ENCODE measurements at places on chromosomes 2 and 18. TPM values are rescaled to one million over a fixed set of nuclear protein-coding genes. Genes with fewer than 3 reads are reported as not detected.

DNA sequence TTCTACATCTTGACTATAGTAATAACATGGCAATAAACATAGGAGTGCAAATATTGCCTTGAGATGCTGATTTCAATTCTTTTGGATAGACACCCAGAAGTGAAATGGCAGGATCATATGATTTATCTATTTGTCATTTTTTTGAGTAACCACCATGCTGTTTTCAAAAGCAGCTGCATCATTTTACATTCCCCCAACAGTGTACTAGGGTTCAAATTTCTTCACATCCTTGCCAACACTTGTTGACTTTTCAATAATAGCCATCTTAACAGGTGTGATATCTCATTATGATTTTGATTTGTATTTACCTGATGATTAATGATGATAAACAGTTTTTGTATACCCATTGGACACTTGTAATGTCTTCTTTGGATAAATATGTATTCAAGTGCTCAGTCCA, 90.8 kb downstream of the STRADB start:
- no peaks in the 10 kb centered on the region for H3K4me1 ChIP-seq
- no peaks in the 10 kb centered on the region for H3K36me3 ChIP-seq
- no peaks in the 10 kb centered on the region for H3K27me3 ChIP-seq

The GYPC gene
- 7.1 TPM for total RNA-seq

GRCh38 chr18:65988972-65989371, 238.2 kb downstream of the CDH7 start:
- no peak for DNase-seq
- H3K36me3 ChIP-seq, result no peaks in the 10 kb centered on the region
- H3K27me3 ChIP-seq, result no peaks in the 10 kb centered on the region
- H3K27ac ChIP-seq, result no peak overlapping the region
- no peak overlapping the region for H3K4me3 ChIP-seq

The DSEL gene
- 0.72 TPM for total RNA-seq

The GPR155 gene
- 1.3 TPM for total RNA-seq

The ARHGAP28 gene
- total RNA-seq, result 2.9 TPM

DNA sequence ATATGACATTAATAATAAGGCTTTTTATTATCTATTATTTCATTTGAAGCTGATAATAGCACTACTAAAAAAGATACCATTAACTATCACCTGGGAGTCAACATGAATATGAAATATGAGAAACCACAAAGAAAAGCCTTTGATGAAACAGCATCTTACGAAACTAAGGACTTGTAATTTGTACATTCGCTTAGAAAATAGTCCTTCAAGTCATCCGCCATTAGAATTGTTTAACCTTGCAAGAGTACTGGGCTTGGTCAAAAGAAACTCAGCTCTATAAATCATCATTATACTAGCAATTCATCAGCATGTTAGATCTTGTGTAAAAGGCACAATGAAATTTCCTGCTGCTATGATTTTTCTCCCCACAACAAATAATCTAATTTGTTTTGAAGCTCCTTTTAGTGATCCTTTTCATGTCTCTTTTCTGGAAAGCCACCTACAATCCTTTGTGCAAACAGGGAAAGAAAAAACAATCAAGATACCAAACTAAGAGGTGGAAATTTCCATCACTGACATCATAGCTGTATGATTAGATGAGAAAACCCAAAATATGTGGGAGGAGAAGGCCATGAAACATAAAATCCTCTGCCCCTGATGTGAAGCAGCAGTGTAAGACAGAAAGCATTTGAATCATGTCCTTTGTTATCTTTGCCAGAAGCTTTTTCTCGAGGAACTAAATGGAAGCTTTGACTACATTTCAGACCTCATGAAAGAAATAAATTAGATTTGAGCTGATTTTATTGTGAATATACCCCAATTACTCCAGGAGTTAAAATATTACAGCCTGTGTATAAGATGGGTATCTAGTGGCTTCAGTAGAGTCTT, 31.2 kb downstream of the SCN9A start:
- DNase-seq, result no peak
- H3K4me1 ChIP-seq, result no peaks in the 10 kb centered on the region
- no peak overlapping the region for H3K4me3 ChIP-seq
- H3K27ac ChIP-seq, result no peak overlapping the region
- no peaks in the 10 kb centered on the region for H3K36me3 ChIP-seq

The RAMP1 gene
- total RNA-seq, result 2.7 TPM

The C2orf15 gene
- 3.1 TPM for total RNA-seq

DNA sequence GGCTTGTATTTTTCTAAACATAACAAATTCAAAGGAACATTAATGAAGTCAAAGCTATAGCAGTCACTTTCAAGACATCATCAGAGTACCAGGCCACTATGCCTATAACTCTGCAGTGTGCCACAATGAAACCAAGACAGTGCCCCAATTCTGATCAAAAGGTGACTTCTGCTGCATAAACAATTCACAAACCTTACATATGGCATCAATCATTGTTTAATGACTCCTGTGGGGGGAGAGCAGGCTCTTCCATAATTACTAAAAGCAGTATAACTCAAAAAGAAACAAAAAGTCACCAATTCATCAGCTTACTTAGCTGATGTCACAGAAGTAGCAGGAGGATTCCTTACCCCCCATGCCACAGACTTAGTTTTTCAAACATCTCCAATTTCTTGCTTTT, 15.5 kb downstream of the LPIN2 start:
- H3K4me1 ChIP-seq, result peaks cover 8% of the 10 kb centered on the region
- no peak for DNase-seq
- H3K27ac ChIP-seq, result peak overlapping the region; percentile 9
- H3K36me3 ChIP-seq, result no peaks in the 10 kb centered on the region
- H3K4me3 ChIP-seq, result no peak overlapping the region

DNA sequence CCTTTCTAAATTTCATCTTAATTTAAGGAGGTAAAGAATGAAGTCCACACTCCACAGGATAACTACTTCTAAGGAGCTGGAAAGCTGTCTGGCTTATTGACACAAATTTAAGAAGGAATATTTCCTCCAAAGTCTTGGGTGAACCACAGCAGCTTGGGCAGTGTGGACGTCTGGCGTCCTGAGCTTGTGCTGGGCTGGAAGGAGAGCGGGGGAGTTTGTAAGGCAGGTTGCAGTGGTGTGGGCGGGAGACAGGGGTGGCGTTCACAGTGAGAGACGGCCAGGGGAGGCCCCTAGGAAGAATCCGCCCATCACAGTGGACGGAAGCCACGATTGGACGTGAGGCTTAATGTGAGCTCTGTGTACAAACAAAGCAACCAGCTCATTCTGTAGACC, 25.7 kb downstream of the ADI1 start:
- H3K36me3 ChIP-seq, result peaks cover 7% of the 10 kb centered on the region
- no peaks in the 10 kb centered on the region for H3K27me3 ChIP-seq
- no peak overlapping the region for H3K4me3 ChIP-seq
- peak; percentile 38 for DNase-seq
- H3K4me1 ChIP-seq, result no peaks in the 10 kb centered on the region

DNA sequence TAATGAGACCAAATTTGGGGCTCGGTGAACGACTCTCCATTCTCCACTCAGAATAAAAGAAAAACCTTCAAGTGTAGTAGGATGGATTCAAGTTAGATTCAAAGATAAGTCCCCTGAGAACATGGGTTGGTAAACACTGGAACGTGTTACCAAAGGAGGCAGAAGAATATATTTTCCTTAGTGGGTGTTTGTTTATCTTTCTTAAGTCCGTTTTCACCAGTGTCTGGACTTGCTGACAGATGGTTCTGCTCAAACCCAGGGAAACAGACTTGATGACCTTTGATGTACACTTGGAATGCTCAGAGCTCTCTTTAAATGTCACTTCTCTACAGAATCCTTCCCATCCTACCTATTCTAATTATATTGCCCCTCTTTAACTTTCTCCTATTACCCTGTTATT, 310.3 kb upstream of the ZNF521 start:
- no peaks in the 10 kb centered on the region for H3K27me3 ChIP-seq
- no peaks in the 10 kb centered on the region for H3K36me3 ChIP-seq
- H3K27ac ChIP-seq, result no peak overlapping the region
- H3K4me1 ChIP-seq, result no peaks in the 10 kb centered on the region
- no peak overlapping the region for H3K4me3 ChIP-seq

The NEB gene
- 0.89 TPM for total RNA-seq

GRCh38 chr2:65130664-65131175, 814 bp upstream of the RAB1A start:
- no peak for DNase-seq
- no peaks in the 10 kb centered on the region for H3K27me3 ChIP-seq
- H3K27ac ChIP-seq, result peak overlapping the region; percentile 83
- no peaks in the 10 kb centered on the region for H3K4me1 ChIP-seq
- H3K4me3 ChIP-seq, result peak overlapping the region; percentile 46

DNA sequence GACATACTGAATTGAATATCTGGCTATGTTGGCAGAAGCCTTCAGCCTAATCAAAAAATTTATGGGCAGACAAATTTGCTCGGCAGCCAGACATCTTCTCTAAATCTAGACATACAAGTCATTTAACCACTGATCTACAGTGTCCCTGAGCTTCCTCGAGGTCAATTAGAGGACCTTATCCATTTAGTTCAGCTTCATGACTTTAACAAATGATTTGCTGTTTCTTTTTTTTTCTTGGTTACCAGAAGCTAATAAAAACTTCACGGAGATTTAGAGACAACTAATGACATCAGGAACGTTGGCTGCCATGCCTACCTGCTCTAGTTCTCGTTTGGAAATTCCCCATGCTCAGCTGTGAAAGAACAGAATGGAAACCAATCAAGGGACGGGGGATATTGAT, 223.8 kb downstream of the BCL2 start:
- H3K4me1 ChIP-seq, result peaks cover 4% of the 10 kb centered on the region
- no peaks in the 10 kb centered on the region for H3K27me3 ChIP-seq
- H3K27ac ChIP-seq, result no peak overlapping the region
- no peak overlapping the region for H3K4me3 ChIP-seq
- H3K36me3 ChIP-seq, result no peaks in the 10 kb centered on the region
- DNase-seq, result no peak

- H3K27me3 ChIP-seq, result no peaks in the 10 kb centered on the region
- H3K4me3 ChIP-seq, result peak overlapping the region; percentile 56
- H3K36me3 ChIP-seq, result no peaks in the 10 kb centered on the region
- DNase-seq, result peak; percentile 40
- no peaks in the 10 kb centered on the region for H3K4me1 ChIP-seq
- H3K27ac ChIP-seq, result peak overlapping the region; percentile 37
Measured at GRCh38 chr18:35267809-35268208, 22.2 kb downstream of the ZSCAN30 start.

- no peak overlapping the region for H3K27ac ChIP-seq
- no peak overlapping the region for H3K4me3 ChIP-seq
- no peaks in the 10 kb centered on the region for H3K27me3 ChIP-seq
Measured at GRCh38 chr18:2883076-2883735, 36.4 kb downstream of the EMILIN2 start.

DNA sequence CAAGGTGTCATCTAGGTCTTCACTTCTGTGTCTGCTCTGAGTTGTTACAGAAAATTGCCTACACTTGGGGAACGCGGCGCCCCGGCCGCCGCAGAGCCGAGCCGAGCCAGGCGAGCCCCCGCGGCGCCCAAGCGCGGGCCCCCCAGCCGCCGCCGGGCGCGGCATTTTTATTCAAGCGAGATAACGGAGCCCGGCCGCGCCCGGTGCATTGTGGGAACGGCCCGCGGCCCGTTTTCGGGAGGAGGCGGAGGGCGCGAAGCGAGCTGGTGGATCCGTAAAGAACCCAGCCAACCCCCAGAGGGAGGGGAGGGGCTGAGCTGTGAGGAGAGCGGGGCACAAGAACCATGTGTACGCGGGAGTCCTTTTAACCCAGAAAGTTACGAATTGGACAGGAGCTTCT, 191.8 kb downstream of the FTCDNL1 start:
- no peak overlapping the region for H3K27ac ChIP-seq
- H3K36me3 ChIP-seq, result no peaks in the 10 kb centered on the region
- peak overlapping the region; percentile 13 for H3K4me3 ChIP-seq
- DNase-seq, result peak; percentile 25
- H3K4me1 ChIP-seq, result no peaks in the 10 kb centered on the region

- no peak for DNase-seq
- H3K4me1 ChIP-seq, result no peaks in the 10 kb centered on the region
- H3K27me3 ChIP-seq, result no peaks in the 10 kb centered on the region
- no peak overlapping the region for H3K4me3 ChIP-seq
Measured at GRCh38 chr18:78799382-78800089, 180.1 kb upstream of the SALL3 start.

GRCh38 chr2:70104231-70105111, 17.2 kb downstream of the PCBP1 start:
- H3K4me1 ChIP-seq, result no peaks in the 10 kb centered on the region
- no peak overlapping the region for H3K4me3 ChIP-seq
- no peak for DNase-seq
- H3K36me3 ChIP-seq, result no peaks in the 10 kb centered on the region
- peak overlapping the region; percentile 4 for H3K27ac ChIP-seq
- H3K27me3 ChIP-seq, result no peaks in the 10 kb centered on the region

- no peak overlapping the region for H3K4me3 ChIP-seq
- DNase-seq, result no peak
- H3K4me1 ChIP-seq, result no peaks in the 10 kb centered on the region
- H3K27me3 ChIP-seq, result no peaks in the 10 kb centered on the region
Measured at GRCh38 chr2:181946444-181947127, 39.1 kb upstream of the PPP1R1C start.

The ZBTB7C gene
- total RNA-seq, result 36.4 TPM

- no peaks in the 10 kb centered on the region for H3K27me3 ChIP-seq
- no peaks in the 10 kb centered on the region for H3K36me3 ChIP-seq
- no peak overlapping the region for H3K27ac ChIP-seq
- DNase-seq, result no peak
- no peaks in the 10 kb centered on the region for H3K4me1 ChIP-seq
Measured at GRCh38 chr18:77711096-77711495, 461.4 kb downstream of the GALR1 start.

GRCh38 chr2:28268386-28268785, 124.3 kb upstream of the FOSL2 start:
- H3K27me3 ChIP-seq, result no peaks in the 10 kb centered on the region
- no peaks in the 10 kb centered on the region for H3K36me3 ChIP-seq
- peak overlapping the region; percentile 65 for H3K27ac ChIP-seq

DNA sequence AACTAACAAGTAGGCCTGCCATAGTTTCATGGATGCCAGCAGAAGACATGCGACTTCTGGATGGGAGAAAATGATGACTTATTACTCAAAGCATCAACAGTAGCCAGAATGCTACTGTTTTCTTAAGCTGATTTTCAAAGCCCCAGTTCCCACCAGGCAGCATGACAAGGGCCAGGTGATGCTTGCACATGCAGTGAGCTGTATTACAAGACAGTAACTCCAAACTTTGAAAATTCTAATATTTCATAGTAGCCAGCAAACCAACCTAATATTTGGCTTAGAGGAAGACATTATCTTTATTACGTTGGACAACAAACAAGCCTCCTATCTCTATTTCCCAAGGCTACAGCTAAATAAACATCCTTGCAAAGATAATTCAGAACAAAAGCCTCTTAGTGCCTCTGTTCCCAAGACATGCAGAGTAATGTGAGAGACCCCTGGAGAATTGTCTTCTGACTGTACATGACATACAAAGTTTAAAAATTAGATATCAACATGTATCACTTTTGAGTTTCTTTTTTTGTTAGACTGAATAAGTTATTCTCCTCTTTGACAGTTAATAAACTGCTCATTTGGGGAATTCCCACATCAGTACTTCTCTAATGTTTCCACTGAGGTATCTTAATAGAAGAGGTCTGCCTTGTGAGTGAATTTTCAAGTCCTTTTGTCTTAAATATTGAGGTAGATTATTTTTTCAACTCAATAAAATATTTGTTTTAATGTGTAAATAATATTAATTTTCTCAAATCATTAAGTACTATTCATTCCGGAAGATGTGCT, 367.6 kb upstream of the CWC22 start:
- no peak overlapping the region for H3K27ac ChIP-seq
- no peaks in the 10 kb centered on the region for H3K27me3 ChIP-seq
- DNase-seq, result no peak
- H3K4me3 ChIP-seq, result no peak overlapping the region
